ENCODE measurements at places on chromosomes 2 and 18.

DNA sequence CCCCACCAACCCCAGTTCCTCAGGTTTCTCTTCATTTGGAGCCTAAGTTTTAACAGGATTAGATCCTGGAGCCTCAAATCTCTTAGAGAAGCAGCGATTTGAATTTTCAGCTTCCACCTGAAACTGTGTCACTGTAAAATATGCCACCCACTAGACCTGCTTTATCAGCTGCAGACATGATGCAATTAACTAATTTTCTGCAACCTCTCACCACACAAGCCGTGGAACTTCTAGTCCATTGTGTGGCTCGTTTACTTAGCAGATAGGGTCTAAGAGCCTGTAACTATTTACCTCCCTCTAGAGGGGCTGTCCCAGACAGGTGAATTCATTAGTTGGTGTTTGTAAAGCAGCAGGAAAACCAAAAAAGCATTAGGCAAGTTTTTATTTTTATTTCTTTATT lies 31.6 kb upstream of the FZD5 start:
- peak; percentile 87 for DNase-seq

DNA sequence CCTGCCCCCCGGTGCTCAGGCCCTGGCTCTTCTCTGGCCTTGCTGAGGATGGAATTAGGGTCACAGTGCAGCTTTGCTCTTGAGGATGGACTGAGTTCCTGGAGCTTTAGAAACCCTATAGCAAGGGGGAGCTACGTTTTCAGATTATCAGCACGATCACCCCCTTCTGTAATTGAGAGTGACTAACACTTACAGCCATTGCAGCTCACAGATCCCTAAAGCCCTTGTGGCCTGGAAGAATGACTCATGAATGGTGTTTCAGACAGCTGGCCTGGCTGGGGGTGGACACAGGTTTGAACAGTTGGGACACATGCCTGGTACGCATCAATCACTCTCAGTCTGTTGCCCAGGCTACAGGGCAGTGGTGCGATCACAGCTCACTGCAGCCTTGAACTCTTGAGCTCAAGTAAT lies 79.7 kb upstream of the IGFBP5 start:
- no peak for DNase-seq

DNA sequence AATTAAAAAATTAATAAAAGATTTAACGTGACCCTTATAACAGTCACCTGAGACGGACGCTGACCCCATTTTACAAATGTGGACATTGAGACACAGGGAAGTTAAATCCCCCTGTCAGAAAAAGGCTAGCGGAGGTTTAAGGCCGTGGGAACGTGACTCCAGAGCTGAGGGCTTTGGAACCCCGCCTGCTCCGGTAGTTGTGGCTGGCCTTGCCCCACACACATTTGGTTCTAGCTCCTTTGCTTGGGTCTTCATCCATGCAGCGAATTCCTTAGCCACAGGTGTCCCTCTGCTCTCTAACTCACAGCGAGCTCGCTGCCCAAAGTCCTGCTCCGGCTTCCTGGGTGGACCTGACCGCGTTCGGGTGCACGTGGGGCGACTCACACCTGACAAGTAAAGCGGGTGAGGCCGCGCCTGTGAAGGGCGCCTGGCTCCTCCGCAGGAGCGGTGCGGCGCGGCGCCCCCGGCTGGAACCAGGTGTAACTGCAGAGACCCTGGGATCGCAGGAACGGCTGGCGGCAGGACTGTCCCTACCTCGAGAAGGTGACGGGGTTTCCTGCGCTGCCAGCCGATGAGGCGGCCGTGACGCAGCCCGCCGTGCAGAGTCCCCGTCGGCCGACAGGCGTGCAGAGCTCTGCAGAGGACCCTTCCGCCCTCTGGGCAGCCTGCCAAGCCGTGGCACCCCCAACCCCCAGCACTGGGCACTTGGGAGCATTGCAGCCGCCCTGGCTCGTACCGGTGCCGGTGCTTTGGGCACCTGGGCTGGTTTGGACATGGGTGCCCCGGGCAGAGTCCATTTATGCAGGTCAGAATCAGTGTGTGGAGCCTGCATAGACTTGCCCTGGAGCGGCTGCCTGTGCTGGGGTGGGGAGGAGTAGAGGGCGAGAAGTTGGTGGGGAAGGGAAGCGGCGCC lies 2.4 kb upstream of the PROC start:
- peak; percentile 11 for DNase-seq

DNA sequence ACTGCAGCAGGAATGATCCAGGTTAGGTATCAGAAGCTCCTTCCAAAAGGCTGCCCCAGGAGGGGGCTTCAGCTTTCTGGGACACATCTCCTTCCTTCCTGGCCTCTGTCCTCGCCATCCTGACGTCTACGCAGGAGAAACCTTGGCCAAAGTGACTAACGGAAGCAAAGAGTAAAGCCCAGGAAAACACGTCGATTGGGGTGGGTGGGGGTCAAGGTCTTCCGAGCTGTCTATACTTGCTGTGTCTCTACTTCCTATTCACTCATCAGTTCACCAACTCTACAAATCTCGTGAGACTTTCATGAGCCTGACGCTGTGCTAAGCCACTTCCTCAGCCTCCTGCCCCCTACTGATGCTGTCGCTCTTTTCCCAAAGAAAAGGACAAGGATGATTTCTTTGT lies 212.6 kb downstream of the TNS1 start:
- no peak for DNase-seq

GRCh38 chr2:168849610-168850009 lies 40.6 kb downstream of the SPC25 start:
- no peak for DNase-seq
